Mucosa of descending colon (tissue), 3 donors: ENCODE measurements at places on chromosomes 2 and 18. TPM values are rescaled to one million over a fixed set of nuclear protein-coding genes. Genes with fewer than 3 reads are reported as not detected.

Gene RIT2
- not detected for total RNA-seq

Gene OSBPL6
- total RNA-seq: 1.3 TPM

Gene ZDBF2
- total RNA-seq: 18.3 TPM

Gene ANKAR
- 14.1 TPM for total RNA-seq

Gene SEMA4C
- 17.5 TPM for total RNA-seq

Gene ACADL
- not detected for total RNA-seq

Gene GIGYF2
- total RNA-seq: 74.8 TPM

Gene GREB1L
- total RNA-seq: 0.29 TPM

Gene EVX2
- total RNA-seq: not detected

Gene DYNAP
- not detected for total RNA-seq

Gene DLGAP1
- total RNA-seq: 0.46 TPM

Gene EPAS1
- total RNA-seq: 251 TPM

Gene DGUOK
- total RNA-seq: 61.3 TPM

- no peak for DNase-seq
These were observed 1.2 kb upstream of the MLPH start for GRCh38 chr2:237485844-237486243.

DNA sequence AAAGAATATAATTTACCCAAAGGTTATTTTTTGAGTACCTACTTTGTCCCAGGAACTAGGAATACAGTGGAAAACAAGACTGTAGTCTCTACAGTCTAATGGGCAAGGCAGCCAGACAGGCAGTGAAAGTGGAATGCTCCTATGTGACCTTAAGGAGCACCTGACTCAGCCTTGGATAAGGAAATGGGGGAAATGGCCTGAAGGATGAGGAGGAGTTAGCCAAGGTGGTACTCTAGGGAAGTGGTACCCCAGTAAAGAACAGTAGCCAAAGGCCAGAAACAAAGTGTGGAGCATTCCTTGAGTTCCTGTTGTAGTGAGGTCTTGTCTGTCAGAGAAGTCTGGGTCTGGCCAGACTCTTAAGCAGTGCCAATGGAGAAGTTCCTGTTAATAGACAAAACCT lies 6.0 kb downstream of the ZNF397 start:
- no peak for DNase-seq

- DNase-seq: no peak
These were observed 102.6 kb upstream of the LPIN2 start for GRCh38 chr18:3115447-3116030.

DNA sequence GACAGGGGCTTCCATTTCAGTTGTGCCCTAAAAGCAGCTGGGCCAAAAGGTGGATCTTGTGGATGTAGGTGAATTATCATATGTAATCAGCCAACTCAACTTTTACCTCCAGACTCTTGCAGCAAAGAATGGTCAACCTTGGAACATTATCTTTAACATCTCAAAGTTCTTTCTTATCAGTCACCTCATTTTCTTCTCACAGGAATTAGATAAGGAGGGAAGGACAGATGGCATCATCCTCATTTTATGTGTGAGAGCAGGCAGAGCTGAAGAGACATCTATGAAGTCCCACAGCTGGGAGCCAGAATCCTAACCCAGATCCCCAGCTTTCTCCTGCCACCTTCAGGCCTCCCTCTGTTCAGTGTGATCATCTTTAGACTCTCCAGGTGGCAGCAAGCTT lies 182.1 kb downstream of the MGAT5 start:
- no peak for DNase-seq

DNA sequence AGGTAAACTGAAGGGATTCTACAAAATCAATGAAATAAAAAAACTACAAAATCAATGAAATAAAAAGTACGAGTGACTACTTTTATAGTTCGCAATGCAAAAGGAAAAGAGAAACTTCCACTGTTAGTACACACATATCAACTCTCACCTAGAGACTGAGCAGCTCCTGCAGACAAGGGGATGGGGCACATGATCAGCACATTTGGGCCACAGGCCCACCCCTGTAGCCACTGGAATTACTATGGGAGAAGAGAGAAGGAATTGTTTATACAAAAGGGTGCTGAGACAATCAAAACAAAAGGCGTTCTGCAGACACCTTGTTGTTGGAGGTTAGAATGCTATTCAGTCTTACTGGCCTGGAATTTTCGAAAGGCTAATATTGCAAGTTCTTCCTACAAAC lies 34.7 kb upstream of the CD226 start:
- DNase-seq: no peak

GRCh38 chr2:40412456-40412855 lies 39.4 kb downstream of the SLC8A1 start:
- no peak for DNase-seq

GRCh38 chr18:77066689-77067088 lies 65.9 kb downstream of the MBP start:
- DNase-seq: no peak

DNA sequence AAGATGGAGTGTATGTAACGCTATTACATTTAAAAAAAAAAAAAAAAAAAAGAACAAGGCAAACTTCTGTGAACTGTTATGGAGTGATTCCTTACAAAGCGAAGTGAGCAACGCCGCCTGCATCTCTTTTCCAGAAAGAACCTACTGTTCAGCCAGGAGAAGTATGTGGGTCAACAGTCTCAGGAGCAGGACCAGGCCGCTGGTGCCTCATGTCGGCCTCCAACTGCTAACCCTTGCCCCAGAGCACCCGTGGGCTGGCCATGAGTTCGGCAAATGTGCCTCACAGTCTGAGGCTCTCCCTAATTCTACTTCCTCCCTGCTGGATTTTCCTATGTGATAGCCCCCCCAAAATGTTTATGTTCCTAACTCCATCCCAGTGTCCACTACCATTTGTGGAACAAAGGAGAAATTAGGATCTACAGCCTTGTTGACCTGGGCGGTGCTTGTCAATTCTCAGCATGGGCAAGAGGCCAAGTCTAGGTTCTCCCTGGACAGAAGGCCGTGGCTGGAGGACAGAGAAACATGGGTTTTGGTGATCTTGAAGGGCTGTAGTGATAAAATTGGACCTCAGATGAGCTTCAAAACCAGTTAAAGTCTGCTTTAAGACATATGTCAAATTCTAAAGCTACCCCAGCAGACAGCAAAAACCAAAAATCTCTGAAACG lies 15.9 kb downstream of the FAM168B start:
- DNase-seq: no peak

GRCh38 chr2:133442393-133442792 lies 125.9 kb downstream of the NCKAP5 start:
- DNase-seq: no peak

DNA sequence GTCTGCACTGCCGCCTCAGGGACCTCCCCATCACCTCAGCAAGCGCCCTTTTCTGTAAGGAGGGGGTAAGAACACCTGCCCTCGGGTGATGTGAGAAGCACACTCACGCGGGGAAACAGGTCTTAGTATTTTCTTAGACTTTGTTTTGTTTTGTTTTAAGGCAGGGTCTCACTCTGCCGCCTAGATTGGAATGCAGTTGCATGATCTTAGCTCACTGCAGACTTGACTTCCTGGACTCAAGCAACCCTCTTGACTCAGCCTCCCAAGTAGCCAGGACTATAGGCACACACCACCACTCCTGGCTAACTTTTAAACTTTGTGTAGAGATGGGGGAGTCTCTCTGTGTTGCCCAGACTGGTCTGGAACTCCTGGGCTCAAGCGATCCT lies 37.1 kb downstream of the RAMP1 start:
- DNase-seq: no peak

- DNase-seq: no peak
These were observed 84.8 kb downstream of the VRK2 start for GRCh38 chr2:58131191-58132011.

- DNase-seq: no peak
These were observed 97.0 kb downstream of the KYNU start for GRCh38 chr2:142974288-142975024.

GRCh38 chr2:129742415-129743180 lies 236.9 kb upstream of the RAB6C start:
- DNase-seq: no peak

GRCh38 chr2:222805591-222806304 lies 55.1 kb upstream of the ACSL3 start:
- no peak for DNase-seq
